ENCODE measurements at places on chromosomes 6 and 20. TPM values are rescaled to one million over a fixed set of nuclear protein-coding genes. Genes with fewer than 3 reads are reported as not detected.

AVP gene
- total RNA-seq, result not detected

SCGN gene
- not detected for total RNA-seq

APOM gene
- total RNA-seq, result 1.8 TPM

MMP24OS gene
- 80.6 TPM for total RNA-seq

SLC26A8 gene
- total RNA-seq, result not detected

DNMT3B gene
- 4.6 TPM for total RNA-seq

POU5F1 gene
- total RNA-seq, result 3.2 TPM

TRMT6 gene
- total RNA-seq, result 29.2 TPM

DSP gene
- total RNA-seq, result 50.1 TPM

CLIC1 gene
- 495 TPM for total RNA-seq

ZNF391 gene
- total RNA-seq, result 0.25 TPM

PRKN gene
- total RNA-seq, result 0.10 TPM

OR2J3 gene
- total RNA-seq, result not detected

CD93 gene
- total RNA-seq, result not detected

WFDC8 gene
- total RNA-seq, result not detected

FAM217A gene
- not detected for total RNA-seq

IL17A gene
- not detected for total RNA-seq

NKAPL gene
- not detected for total RNA-seq

TMEM170B gene
- total RNA-seq, result 1.0 TPM

Measured in A549 treated with CpdA at 1 μM for 4 hours (cell line).